Activated CD4-positive, CD25-positive, alpha-beta regulatory T cell treated with anti-CD3 and anti-CD28 coated beads, Interleukin-2, amount 50 U/mL, for 72 hours (primary cell): ENCODE measurements at places on chromosomes 16 and 17.

DNA sequence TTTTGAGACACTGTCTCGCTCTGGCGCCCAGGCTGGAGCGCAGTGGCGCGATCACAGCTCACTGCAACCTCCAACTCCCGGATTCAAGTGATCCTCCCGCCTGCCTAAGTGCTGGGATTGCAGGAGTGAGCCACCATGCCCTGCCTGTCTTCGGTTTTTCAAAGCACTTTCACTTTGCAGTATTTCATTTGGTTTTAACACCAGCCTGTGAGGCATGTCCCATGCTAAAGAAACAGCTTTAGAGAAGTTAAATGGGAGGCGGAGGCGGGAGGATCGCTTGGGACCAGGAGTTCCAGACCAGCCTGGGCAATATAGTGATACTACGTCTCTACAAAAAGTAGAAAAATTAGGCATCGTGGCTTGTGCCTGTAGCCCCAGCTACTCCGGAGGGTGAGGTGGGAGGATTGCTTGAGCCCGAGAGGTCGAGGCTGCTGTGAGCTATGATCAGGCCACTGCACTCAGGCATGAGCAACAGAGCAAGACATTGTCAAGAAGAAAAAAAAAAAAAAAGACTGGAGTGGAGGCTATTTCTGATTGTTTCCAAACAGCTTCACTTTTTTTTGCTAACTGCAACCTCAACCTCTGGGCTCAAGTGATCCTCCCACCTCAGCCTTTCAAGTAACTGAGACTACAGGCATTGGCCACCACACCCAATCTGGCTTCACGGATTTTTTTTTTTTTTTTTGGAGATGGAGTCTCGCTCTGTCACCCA, 1.3 kb downstream of the METTL23 start:
- no peak for DNase-seq

DNA sequence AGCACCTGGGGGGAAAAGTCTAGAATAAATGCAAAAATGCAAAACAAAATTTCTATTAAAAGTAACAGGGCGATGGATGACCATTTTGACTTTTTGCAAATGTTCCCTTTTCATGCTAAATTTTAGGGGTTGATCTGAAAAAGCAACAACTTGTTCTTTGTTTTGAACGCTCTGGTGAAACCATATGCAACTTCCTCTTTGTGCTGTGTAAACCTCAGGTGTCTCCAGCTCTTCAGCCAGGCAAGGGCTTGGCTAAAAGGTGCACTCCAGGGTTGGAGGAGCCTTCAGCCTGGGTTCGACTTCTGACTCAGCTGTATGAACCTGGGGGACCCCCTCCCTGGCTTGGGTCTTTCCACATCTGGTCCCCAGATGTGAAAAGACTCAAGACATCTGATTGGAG, 9.5 kb downstream of the IRF8 start:
- no peak for DNase-seq

GRCh38 chr17:66222798-66223350, 6.3 kb downstream of the APOH start:
- DNase-seq, result no peak

- DNase-seq, result no peak
Observed at GRCh38 chr16:81838794-81839193, 59.7 kb downstream of the PLCG2 start.

DNA sequence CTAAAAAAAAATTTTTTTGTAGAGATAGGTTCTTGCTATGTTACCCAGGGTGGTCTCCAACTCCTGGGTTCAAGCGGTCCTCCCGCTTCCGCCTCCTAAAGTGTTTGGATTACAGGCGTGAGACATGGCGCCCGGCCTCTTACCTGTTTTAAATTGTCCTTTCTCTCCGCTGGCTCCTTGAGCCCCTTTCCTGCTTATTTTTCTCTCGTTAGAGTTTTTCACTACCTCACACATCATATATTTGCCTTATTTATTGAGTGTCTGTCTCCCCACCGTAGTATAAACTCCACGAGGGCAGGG, 760 bp upstream of the SEC14L5 start:
- no peak for DNase-seq

- DNase-seq, result no peak
Observed at GRCh38 chr17:41561554-41561953, 10.3 kb downstream of the KRT9 start.

GRCh38 chr17:1160591-1161390, 19.0 kb downstream of the ABR start:
- no peak for DNase-seq

DNA sequence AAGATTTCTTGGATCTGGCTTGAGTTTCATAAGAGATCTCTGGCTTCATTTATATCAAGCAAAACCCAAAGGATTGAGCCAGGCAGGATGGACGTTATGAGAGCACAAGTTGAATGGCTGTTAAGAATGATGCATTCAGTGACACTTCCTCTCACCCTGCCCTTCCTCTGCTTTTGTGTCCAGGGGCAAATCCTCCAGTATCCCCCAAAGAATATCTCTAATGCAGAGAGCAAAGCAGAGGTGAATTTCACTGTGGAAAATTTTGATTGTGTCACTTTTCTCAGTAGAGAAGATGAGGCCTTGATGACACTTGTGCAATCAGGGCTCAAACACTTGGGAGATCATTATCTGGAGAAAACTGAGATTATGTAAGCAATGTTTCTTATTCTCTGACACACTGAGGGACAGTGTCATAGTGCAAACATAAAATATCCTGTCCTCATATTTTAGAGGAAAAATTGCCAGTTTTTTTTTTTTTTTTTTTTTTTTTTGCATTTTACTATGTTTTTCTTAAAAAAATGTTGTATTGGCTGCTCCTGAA, 25.3 kb downstream of the MARCHF10 start:
- DNase-seq, result no peak

- no peak for DNase-seq
Observed at GRCh38 chr17:10046786-10047785, 142.0 kb upstream of the RCVRN start.

DNA sequence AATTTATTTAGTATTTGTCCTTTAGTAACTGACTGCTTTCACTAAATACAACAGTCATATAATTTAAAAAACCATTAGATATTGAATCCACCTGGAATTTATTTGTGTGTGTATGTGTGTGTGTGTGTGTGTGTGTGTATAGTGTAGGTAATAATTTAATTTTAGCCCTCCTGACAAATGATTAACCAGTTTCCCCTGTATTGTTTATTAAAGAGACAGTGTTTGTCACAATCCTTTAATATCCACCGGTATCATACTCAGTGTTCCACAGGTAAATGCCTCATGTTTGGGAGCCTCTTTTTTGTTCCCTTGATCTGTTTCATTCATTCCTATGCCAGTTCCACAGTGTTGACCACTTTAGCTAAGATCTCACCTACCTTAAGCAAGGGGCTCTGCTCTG, 134.6 kb upstream of the IRX3 start:
- DNase-seq, result no peak

- DNase-seq, result no peak
Observed at GRCh38 chr16:11349599-11350276, 4.5 kb downstream of the RMI2 start.

DNA sequence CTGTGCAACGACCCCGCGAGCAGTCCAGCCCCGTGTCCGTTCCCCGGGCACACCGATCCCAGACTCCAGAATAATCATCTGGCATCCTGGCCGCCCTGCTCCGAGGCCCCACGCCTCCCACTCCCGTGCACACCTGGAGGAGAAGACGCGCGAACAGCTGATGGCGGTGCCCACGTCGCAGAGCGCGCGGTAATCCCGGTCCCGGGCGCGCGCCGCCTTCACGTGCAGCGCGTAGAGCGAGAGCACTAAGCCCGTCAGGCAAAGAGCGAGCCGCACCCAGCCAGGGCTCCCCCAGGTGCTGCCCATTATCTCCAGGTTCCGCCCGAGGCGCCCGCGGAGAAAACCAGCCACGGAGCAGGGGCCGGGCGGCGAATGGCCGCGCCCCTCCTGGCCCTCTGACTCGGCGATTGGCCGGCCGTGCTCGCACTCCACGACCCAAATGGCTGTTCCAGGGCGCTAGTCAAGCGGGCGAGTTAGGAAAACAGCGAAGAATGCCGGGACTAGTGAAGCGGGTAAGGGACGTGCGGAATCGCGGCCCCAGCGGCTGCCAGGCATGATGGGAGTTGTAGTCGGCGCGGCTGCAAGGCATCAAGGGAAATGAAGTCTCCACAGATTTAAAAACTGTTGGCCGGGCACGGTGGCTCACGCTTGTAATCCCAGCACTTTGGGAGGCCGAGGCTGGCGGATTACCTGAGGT, at the start of gene VKORC1:
TSS of gene VKORC1 (minus strand) at position 374 of the 697 bp plus-strand sequence. CDS start at position 306, 68 bp downstream.
- peak; percentile 80 for DNase-seq

GRCh38 chr16:48354877-48355855, 30.0 kb downstream of the SIAH1 start:
- DNase-seq, result no peak

GRCh38 chr17:66966298-66966697, 1.8 kb downstream of the CACNG4 start:
- DNase-seq, result no peak

DNA sequence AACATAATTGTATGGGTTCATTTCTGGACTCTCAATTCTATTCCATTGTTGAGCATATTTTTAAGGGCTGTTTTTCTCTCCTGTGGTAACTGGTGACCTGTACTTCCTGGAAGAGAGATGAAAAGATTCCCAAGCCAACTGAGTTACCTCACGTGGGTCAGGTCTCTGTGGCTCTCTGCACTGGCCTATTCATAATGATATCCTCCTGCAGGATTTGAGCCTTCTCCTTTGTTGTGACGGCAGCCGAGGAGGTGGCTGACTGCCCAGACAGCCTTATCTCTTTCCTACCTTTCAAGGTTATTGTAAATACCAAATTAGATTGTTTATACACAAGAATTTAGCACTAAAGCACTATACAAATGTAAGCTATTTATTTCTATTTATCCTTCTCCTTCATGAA, 2.7 kb upstream of the ACE start:
- no peak for DNase-seq

GRCh38 chr17:149897-150584, 12.7 kb downstream of the SCGB1C2 start:
- peak; percentile 16 for DNase-seq

DNA sequence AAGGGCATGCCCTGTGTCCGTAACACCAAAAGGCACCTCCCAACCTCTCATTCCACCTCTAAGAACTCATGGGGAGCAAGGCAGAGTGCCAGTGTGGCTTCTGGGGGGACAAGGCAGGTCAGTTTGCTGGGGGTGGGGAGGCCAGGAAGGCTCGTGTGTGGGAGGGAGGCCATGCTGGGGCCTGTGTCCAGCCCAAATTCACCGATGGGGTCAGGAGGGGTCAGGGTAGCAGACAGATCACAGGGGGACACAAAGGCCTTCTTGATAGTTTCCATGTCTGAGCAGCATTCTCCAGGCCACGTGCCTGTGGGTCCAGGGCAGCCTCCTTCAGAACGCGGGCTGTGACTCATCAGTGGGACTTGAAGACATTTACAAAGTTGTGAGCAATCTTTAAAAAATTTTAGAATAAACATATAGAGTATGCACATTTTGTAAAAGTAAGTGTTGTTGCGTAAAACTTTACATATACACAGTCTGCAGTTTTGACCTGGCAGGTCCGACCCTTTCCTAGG, 20.9 kb downstream of the SPACA3 start:
- DNase-seq, result no peak

DNA sequence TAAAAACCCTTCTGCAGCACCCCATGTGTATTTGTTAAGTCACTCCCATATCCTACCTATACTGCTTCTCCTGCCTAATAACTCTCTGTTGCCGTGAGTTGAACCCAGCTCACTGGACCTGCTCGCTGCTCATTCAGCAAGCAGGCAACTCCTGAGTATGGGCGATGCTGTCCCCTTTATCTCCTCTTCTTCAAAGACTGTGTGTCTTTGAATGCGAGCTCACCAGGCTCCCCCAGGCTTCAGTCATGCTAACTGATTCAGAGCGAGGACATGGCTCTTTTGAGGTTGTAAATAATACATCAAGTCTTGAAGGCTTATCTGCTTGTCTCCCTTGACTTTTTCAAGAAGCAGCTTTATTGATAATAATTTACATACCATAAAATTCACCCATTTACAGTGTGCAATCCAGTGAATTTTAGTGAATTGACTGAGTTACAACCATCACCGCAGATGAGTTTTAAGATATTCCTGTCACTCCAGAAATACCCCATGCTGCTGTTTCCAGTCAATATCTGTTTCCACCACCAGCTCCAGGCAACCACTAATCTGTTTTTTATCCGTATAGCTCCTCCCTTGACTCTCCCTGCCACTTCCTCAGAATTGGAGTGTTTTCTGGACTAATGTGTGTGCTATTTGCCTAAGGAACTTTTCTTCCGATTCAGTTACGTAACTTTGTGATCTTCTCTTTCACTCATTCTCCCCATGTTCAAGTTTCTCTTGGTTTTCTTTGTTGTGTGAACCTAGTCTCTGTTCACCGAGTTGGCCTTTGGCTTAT, 132.2 kb downstream of the SPECC1 start:
- no peak for DNase-seq

- no peak for DNase-seq
Observed at GRCh38 chr16:87698676-87699199, 67.0 kb downstream of the KLHDC4 start.

DNA sequence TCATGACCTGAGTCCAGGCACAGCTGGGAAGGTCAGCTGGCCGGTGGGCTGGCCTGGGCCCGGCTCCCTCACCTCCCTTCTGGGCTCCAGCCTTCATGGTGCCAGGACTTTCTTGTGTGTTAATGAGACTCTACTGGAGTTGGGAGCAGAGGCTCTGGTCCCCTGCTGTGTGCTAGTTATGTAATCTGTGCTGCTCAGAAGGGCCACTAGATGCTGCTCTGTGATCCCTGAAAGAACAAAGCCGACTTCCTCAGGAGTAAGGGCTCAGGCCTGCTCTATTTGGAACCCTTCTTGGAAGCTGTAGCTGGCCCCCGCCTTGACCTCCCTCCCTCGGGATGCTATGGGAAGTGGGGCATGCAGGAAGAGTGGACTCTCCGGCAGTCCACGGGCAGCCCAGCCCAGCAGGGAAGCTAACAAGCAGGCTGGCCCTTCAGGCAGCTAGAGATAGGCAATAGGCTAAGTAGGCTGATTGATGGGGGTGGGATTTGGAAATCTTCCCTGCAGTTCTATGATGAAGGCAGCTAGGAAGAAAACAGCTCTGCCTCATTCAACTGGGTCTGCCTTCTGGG, 3.3 kb upstream of the CDK5R1 start:
- no peak for DNase-seq

GRCh38 chr17:49157784-49158183, 25.2 kb downstream of the B4GALNT2 start:
- no peak for DNase-seq

GRCh38 chr16:66036793-66037715, 329.4 kb upstream of the CDH5 start:
- DNase-seq, result no peak

GRCh38 chr17:57178839-57179238, 77.5 kb upstream of the MSI2 start:
- no peak for DNase-seq
